ENCODE measurements at places on chromosomes 5 and 9. TPM values are rescaled to one million over a fixed set of nuclear protein-coding genes. Genes with fewer than 3 reads are reported as not detected.
A peak's percentile ranks its signal among the peaks of the same experiment; 100 is the strongest.

Gene C9orf50
- not detected for polyA plus RNA-seq

DNA sequence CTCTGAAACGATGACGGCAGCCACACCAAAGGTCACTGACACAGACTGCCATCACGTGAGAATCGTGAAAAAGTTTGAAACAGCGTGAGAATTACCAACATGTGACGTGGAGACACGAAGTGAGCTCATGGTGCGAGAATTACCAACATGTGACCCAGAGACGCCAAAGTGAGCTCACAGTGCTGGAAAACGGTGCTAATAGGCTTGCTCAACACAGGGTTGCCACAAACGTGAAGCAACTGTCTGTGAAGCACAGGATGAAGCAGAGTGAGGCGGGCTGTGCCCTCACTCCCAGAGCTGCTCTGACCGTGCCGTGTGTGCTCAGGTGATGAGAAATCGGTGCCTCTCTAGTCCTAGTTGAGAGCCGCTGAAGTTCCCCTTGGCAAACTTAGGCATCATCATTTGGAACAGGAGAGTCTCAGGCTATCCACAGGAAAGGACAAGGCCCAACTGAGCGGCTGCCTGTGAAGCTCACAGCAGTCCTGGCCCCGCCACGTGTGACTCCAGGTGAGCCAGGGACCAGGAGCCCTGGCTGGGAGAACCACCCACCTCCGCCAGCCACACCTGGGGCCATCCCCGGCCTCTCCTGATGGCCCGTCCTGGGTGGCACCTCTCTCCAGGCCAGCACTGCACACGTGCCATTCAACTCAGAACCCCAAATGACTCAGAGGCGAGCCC lies 29.8 kb upstream of the SLC6A3 start:
- peak; percentile 2 for DNase-seq

- no peak for DNase-seq
Measured at GRCh38 chr9:68961587-68961986, 52.3 kb downstream of the PRKACG start.

GRCh38 chr5:164470312-164470711 lies 964.9 kb downstream of the MAT2B start:
- DNase-seq, result no peak

DNA sequence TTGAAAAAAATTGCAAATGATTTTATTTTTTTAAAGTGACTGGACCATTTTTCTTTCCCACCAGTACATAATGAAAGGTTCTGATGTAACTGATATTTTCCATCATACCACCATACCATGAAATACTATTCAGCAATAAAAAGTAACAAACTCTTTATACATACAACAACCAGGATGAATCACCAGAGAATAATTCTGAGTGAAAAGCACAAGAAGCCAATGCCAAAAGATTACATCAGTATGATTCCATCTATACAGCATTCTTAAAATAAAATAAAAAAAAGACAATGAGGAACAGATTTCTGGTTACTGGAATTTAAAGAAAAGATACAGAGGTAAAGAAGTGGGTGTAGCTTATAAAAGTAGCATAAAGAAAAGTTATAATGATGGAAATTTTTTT lies 423.7 kb upstream of the ST8SIA4 start:
- no peak for DNase-seq

Gene ZNF462
- 2.5 TPM for polyA plus RNA-seq

Gene PKD2L2
- 1.1 TPM for polyA plus RNA-seq

GRCh38 chr9:18678821-18679590 lies 205.1 kb downstream of the ADAMTSL1 start:
- DNase-seq, result no peak

DNA sequence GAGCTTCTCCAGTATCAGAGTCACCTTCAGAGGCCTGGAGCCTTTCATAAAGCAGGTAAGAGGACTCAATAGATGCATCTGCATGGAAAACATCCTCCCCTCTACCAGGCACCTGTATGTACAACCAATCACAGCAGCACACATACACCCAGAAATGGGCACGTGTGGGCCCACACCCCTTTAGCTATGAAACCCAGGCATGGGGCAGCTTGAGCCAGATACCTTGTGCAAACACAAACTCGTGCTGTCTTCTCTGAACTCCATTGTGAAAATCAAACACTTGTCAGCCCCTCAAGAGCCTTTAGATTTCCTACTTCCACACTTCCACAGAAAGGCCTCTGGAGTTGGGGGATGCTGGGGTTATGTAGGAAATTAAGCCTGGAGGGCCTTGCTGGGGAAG lies 1.1 kb upstream of the CSF2 start:
- DNase-seq, result no peak

Gene ANKRD34B
- not detected for polyA plus RNA-seq

Gene SNCAIP
- polyA plus RNA-seq, result 0.23 TPM

GRCh38 chr9:127166111-127166510 lies 43.7 kb upstream of the ANGPTL2 start:
- no peak for DNase-seq

Gene C5orf24
- polyA plus RNA-seq, result 26.5 TPM

DNA sequence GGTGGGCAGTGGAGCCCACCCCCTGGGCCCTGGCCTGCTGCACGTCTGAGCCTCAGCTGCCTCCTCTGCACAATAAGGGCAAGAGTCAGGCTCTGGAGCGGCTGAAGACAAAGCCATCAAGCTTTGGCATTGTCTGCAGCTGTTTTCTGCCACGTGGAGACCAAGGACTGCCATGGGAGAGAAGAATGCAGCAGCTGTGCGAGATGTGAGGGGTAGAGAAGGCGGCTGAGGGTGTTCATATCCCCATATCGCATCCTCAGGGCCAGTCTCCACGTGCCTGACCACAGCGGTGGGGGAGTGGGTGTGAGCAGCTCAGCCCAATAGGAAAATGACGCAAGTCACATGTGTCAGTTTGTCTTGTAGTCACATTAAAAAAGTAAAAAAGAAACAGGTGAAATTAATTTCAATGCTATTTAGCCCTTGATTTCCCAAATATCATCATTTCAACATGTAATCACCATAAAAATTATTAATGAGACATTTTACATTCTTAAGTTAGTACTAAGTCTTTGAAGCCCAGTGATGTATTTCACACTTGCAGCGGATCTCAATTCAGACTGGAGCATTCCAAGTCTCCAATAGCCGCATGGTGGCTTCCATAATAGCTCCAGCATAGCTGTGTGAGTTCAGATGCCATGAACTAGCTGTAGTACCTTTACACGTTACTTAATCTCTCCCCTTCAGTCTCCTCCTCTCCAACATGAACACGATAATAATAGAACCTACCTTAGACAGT lies 6.6 kb downstream of the C1QTNF2 start:
- no peak for DNase-seq

GRCh38 chr5:133859073-133859472 lies 109.4 kb downstream of the C5orf15 start:
- DNase-seq, result no peak

GRCh38 chr9:2427120-2427891 lies 194.3 kb upstream of the VLDLR start:
- no peak for DNase-seq

- DNase-seq, result no peak
Measured at GRCh38 chr5:58261605-58262004, 198.3 kb downstream of the PLK2 start.

GRCh38 chr5:160357394-160357793 lies 13.0 kb downstream of the C1QTNF2 start:
- no peak for DNase-seq

Gene FOXD4L3
- not detected for polyA plus RNA-seq

DNA sequence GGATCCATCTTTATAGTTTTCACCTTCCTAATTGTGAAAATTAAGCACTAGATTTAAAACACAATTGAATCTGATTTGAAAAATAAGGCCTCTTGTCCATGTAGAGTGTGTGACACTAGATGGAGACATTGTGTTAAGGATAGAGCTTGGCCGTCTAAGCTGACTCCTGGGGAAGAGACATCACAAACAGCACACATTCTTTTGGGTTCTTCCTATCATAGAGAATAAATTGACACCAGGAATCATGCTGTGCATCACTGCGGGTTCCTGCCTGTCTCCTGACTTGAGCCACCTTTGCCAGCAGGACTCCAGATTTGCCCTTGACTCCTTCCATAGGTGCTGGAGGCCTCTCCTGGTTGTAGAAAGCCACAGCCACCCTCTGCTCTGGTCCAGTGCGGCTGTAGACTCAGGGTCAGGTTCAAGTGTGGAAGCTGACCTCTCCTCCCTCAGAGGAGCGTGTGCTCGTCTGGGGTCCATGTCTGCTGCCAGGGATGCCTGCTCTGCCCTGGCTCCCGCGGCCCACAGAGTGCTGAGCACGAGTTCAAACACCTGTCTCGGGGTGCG lies 11.2 kb downstream of the ROPN1L start:
- no peak for DNase-seq

DNA sequence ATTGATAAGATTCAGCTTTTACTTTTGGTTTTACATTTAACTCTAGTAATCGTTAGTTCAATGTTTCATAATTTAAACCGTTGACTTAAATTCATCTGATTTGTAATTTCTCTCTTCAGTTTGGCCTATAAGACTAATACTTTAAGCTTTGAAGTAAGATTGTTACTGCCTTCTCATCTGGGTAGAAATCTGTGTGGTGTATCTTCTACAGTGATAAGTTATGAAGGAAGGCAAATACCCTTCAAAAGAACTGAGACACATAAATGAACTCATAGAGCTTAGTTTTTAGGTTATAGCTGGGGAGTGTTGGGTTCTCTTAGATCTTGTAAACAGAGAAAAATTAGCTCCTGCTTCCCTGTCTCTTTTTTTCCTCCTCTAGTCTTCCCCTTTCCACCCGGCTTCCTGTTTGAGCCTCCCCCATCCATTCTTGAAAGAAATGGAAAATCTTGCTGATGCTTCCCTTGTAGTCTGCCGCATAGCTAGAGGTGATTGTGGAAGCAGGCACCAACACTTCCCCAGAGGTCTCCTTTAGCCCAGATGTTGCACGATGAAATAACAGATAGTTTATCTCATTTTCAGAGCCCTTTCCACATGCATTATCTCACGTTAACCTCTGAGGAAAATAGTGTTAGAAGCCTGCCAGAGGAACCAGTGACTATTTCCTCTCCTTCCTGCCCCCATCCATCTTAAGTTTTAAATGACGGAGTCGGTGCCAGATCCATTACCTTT lies 2.0 kb upstream of the F2RL2 start:
- no peak for DNase-seq

- DNase-seq, result no peak
Measured at GRCh38 chr5:178322736-178323540, 90.3 kb upstream of the PHYKPL start.

GRCh38 chr5:138538943-138539627 lies 4.0 kb downstream of the ETF1 start:
- no peak for DNase-seq

DNA sequence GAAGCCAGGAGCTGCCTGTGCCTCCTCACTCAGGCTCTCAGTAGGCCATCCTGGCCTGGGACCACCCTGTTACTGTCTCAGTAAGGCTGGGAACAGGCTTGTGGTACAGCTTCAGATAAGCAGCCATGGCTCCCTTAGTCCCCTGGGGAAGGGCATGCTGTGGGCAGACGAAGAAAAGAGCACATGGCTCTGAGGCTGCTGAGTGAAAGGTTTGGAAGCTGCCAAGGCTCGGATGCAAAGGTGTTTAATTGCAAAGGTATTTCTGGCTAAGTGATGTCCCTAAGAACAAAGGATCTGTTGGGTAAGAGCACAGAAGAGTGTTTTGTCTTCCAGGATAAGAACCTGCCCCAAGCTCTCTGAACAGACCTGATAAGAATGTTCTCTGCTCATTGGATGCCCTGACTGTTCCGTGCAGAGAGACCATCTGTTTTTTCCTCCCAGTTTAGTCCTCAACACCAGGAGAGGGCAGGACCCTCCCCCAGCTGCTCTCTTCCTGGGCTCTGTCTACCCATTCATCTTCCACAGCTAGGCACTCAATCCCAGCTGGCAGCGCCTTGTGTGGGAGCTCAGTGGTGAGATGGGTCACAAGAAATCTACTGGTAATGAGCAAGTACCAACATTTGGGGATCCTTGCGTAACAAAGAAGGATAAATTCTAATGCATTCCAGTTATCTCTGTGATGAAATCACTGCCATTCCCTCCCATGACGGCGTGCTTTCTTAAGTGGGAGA lies 17.7 kb downstream of the ANGPTL2 start:
- no peak for DNase-seq

DNA sequence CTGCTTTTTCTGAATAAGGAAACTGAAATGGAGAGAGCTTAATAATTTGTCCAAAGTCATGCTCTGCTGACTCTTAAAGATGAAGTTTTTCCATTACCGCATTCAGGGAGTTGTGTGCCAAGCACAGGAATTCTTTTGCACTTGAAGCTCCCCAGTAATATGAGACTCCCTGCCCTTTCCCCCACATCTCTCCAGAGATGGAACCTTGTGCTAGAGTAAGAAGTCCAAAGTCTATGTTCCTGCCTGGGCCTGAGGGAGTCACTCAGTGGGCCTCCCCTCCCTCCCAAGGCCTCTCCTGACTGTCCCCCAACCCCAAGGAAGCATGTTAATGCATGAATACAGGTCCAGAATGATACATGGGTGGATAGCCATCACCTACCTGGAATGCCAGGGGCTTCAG lies 173.3 kb upstream of the SEMA6A start:
- no peak for DNase-seq

Gene KLHL3
- polyA plus RNA-seq, result 1.9 TPM

Gene CDKN2B-AS1
- not detected for polyA plus RNA-seq

GRCh38 chr5:168126606-168127005 lies 164.8 kb upstream of the WWC1 start:
- DNase-seq, result no peak

Gene CCL27
- polyA plus RNA-seq, result 0.21 TPM

DNA sequence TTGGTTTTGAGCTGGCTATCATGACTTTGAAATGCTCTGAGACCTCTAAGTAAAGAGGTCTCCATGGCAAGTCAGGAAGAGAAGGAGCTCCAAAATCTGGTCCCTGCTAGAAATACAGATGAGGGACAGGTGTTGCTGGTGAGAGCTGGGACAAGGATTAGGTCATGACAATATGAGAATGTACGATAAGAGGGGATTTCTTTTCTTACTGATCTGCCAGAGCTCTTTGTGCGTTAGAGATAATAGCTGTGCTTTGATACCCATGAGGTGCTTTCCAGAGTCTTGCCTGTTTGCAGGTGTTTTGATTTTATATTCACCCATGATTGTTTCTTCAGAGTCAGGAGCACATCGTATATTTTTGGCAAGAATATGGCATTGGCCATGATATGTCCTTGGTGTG lies 56.5 kb downstream of the ANKRD33B start:
- DNase-seq, result no peak

DNA sequence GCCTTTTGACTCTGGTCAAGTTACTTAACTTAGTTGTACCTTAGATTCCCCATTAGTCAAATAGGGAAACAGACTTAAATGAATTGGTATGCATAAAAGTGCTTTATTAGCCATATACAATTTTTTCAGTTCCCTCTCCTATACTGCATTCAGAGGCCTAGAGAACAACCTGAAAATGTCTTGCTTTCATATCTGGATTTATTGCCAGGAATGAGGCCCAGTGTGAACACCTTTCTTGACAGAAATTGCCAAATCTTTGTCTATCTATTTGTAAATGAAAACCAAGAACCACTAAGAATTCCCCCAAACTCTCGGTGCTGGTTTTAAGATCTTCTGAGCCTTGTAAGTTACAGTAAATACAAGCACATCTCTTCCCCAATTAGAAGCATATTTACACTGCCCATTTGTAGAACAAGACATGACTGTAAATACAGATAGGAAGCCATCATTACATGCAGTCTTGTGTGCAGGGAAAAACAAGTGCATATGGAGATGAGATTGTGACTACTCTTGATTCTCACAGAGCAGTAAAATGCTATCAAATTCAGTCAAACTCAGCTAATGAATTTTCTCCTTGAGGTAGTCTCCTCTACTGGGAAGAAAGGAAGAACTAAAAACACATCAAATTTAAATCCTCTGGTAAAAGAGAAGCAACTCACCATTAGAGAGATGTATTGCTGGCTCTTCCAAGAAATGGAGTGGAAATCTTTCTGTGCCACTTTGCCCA lies 5.2 kb upstream of the FAM13B start:
- no peak for DNase-seq
